ENCODE measurements at places on chromosomes 4 and X.

DNA sequence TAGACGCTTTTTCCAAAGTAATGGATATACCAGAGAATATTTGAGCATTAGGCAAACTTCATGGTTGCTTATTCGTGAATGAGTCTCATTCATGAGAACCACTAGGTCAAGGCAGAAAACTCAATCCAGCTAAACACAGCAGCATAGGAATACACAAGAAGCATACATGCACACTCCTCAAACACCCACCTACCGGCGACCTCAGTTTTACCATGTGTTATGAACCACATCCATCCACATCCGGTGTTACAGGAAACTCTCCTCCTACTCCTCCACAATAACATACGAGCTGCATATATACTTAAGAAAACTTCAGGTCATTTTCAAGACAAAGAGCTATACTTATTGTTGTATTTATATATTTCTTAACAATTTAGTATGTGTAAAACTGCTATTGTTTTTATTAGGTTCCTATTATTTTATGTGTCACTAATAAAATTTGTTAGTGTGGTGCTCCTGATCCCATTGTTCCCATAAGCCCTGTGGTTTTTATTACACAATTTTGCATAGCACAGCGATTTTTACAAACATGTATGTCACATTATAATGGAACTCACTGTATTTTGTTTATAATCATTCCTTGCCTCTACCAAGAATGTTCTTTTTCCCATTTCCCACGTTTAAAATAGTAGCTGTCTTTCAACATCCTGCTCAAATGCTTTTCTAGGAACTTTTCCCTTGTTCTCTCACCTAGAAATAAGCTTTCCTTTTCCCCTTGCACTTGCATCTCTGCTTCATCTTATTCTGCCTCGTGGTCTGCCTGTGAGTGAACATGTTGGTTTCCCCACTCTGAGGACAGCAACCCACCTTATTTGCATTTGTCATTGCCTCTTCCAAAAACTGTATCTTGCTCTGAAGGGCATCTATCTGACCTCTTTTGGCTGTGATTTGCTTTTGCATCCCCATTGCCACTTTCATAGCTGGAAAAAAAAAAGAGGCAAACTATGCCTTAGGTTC is 48.3 kb downstream of the STBD1 start:
- no peak for DNase-seq

DNA sequence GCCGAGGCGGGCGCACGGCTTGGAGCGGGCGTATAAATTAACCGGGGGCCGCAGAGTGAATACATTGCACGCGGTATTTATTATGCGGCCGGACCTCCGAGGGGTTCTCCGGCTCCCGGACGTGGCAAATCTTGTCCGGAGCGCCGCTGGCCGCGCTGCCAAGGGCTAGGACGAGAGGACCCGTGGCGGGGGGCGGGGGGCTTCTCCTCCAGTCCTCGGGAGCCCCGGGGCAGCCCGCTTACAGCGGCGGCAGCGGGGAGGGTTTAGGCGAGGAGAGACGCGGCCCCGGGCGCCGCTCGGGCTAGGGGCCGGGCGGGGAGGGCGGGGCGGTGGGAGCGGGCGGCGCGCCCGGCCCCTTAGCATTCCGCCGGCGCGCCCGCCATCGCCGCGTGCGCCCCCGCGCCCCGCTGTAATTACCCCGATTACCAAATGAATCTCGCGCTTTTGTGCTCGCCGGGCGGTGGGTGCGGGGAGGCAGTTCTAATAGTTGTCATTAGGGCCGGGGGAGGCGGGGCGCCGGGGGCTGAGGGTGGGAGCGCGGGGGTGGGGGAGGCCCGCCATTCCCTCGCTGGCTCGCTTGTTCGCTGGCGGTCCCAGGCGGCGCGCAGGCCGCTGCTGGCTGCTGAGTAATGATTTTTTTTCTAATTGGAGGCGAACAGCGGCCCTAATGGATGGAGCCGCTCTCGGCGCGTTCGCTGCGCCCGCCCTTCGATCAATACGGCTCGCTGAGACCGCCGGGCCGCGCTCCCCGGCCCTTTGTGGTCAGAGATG is 276.6 kb downstream of the BCOR start:
- DNase-seq = no peak

DNA sequence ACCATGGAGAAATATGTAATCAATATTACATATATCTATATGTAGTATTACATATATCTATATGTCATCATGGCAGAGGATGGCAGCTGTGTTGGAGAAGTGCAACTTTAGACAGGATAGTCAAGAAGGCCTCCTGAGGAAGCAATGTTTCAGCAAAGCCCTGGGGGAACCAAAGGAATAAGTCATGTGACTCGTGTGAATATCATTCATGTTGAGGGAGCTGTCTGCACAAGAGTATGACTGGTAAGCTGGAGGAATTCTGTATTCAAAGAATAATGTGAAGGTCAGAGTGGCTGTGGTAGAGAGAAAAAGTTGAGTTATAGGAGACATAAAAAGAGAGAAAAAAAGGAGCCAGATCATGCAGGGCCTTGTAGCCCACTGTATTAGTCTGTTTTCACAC is 92.9 kb upstream of the EDNRA start:
- DNase-seq = no peak

- no peak for DNase-seq
These were observed 2596.4 kb downstream of the PCDH7 start for GRCh38 chr4:33316578-33316977.

GRCh38 chr4:88503344-88503743 is 20.2 kb downstream of the PYURF start:
- DNase-seq = no peak

DNA sequence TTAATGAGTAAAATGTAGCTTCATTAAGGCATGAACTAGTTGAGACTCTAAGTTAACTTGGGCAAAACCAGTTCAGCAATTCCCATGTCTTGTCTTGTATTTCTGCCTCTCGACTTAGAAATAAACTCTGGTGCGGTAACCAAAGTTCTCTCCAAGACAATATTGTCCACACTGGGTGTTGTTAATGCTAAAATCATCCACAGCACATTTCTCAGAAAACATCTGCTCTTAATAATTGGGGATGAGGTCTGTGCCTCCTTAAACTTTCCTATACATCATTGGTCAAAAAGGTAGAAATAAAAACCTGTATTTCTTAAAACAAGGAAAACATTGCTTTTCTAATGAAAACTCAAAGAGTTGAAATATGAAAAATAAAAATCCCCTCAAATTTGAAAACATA is 32.9 kb upstream of the MID1 start:
- DNase-seq = no peak

DNA sequence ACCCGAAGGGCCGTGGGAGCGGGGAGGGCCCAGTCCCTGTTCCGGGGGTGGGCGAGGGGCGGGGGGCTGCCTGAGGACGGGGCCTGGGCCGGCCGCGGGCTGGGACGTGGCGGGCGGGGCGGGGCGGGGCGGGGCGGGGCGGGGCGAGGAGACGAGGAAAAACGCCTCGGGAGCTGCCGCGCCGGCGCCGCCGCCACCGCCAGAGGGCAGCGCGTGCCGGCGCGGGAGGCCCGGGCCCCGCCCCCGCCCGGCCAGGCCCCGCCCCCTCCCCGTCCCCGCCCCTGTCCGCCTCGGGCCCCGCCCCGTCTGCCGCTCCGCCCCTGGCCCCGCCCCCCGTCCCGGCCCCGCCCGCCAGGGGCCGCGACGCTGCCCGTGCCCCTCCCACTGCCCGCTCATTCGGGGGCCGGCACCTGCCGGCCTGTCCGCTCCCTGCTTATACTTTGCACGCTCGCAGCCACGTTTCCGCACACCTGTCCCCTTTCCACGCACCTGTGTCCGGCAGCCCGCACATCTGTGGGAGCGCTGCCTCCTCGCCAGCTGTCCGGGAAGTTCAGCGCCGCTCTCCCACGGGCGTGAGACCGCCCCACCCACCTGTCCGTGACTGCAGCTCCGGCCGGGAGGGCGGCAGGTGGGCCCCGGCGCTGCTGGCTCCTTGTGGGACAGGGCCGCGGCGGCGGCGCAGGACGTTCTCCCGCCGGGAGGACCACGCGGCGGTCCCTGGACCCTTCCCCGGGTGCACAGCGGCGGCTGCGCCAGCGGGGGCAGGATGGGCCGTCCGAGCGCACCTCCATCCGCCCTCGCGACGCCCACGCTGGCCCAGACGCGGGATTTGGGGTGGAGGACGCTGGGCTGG is 1.7 kb upstream of the FGFRL1 start:
- DNase-seq = peak; percentile 25

DNA sequence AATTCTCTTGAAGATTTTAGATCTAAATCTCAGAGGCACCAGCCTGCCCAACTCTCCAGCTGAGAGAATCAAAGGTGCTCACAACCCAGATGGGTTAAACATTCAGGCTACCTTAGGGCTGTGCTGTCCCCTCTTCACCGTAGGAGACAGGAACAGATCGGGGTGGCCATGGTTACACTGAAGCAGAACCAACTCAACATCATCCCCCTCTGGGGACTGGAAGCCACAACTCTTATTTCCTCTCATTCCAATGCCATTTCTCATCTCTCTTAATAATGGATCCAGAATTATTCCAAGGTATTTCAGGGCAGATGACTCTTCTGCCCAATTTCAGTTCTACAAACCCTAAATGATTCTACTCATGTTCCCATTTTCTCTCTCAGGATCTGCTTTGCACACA is 109.7 kb downstream of the NKX6-1 start:
- DNase-seq = no peak

DNA sequence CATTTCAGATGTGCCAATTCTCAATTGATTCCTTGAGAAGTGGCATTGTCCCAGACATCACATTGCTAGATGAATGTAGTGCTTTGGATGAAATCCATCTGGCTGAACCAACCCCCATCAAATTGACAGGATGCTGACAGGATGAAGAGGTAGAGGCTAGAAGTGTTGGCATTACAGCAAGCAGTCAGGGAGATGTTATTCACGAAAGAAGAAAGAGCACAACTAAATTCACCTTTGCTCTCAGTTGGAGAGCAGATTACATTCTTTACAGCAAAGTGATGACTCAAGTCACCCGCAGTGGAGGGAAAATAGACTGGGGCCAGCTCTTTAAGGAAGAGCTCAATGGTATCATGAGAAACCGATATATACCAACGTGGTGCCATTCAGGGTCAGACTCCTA is 259.6 kb downstream of the C4orf33 start:
- DNase-seq = no peak

- peak; percentile 1 for DNase-seq
These were observed 408 bp downstream of the TMEM33 start for GRCh38 chr4:41935652-41936021.

GRCh38 chr4:106315476-106315967 is 487 bp downstream of the TBCK start:
- DNase-seq = no peak

- DNase-seq = no peak
These were observed 531.8 kb downstream of the IL15 start for GRCh38 chr4:142168181-142168580.

DNA sequence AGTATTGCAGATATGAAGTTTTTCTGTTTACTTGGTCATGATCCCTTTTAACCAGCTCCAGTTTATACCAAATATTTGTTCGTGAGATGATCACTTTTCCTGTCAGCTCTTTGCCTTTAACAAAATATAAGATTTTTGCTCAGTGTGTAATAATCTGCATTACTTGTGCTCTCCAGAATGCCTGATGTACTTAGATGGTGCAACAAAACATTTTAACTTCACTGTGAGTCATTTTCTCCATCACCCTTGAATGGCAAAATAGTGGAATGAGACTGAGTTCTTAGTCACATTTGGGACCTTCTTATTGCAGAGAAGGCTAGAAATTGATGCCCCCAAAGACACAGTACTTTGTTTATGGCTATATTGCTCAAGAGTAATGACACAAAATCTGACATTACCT is 252.0 kb downstream of the FRMPD4 start:
- no peak for DNase-seq

GRCh38 chr4:3766785-3767569 is 792 bp downstream of the ADRA2C start:
- DNase-seq = no peak

GRCh38 chrX:77447653-77448569 is 722 bp downstream of the FGF16 start:
- no peak for DNase-seq
